Esophagus mucosa (tissue), 1 donor: ENCODE measurements at places on chromosomes 2 and 18. TPM values are rescaled to one million over a fixed set of nuclear protein-coding genes. Genes with fewer than 3 reads are reported as not detected.

SLC30A3 gene
- not detected for total RNA-seq

TANC1 gene
- 23.8 TPM for total RNA-seq

SP140L gene
- total RNA-seq: 5.3 TPM

CDH20 gene
- not detected for total RNA-seq

SERPINB10 gene
- 0.36 TPM for total RNA-seq

NETO1 gene
- total RNA-seq: not detected

VWA3B gene
- total RNA-seq: 0.40 TPM

NFE2L2 gene
- 179 TPM for total RNA-seq

IL36B gene
- total RNA-seq: 1.4 TPM

- ATAC-seq: peak; percentile 95
Measured at GRCh38 chr2:227163998-227164762, at the start of the genes COL4A3 and COL4A4. Gene COL4A3 (plus strand): TSS chr2:227164624. CDS start chr2:227164727, 103 bp downstream. Gene COL4A4 (minus strand): TSS chr2:227164205. CDS start chr2:227147483, 16,722 bp downstream.

GRCh38 chr2:120314690-120315366, 31.1 kb upstream of the INHBB start:
- ATAC-seq: no peak

DNA sequence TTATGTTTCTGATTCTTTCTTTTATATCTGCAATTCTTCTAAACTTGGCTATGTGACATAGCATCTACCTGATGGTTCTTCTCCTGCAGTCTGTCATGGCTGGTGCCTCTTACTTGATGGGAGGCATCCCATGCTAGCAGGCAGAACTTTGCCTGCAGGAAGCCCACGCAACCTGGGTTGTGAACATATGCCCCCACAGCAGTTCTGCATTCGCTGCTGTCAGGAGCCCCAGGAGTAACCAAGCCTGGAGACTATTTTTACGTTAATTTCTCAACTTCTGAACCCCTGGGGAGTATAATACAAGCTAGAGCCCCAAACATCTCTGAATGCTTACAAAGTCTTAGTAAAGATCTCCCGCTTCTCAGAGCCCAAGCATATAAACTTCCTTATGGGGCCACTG, 12.1 kb downstream of the FAM168B start:
- no peak for ATAC-seq

- ATAC-seq: no peak
Measured at GRCh38 chr2:193074933-193075332, 880.2 kb upstream of the TMEFF2 start.

DNA sequence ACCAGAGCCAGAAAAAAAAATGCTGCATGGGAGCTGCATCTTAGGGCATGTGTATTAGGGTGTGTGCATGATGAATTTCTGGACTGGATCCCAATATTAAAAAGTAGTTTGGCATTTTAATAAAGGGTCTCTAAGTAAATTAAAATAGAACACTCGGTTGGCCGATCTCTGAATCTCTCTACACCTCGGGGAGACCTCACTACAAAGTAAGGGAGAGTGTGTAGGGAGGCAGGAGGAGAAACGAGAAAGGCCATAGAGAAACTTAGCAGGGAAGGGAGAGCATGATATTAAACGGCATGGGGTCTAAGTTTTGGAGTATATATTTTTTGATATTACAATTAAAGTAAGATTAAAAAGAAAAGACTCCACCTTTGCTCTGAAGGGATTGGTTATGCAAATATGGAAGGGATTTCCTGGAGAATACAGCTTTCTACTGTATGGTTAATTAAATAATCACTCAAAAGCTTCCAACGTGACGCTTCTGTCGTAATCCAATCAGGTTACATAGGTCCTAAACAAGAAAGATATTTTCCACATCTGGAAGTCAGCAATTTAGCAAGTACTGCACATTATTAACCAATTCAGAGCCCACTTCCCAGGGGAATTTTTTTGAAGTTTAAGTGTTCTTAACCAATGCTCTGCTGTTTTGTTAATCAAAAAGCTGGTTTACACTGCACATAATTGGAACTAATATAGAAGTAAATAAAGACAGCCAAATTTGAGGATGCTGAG, 1.0 kb upstream of the ZEB2 start:
- ATAC-seq: no peak

- ATAC-seq: no peak
Measured at GRCh38 chr2:201484805-201485204, 33.3 kb downstream of the STRADB start.

DNA sequence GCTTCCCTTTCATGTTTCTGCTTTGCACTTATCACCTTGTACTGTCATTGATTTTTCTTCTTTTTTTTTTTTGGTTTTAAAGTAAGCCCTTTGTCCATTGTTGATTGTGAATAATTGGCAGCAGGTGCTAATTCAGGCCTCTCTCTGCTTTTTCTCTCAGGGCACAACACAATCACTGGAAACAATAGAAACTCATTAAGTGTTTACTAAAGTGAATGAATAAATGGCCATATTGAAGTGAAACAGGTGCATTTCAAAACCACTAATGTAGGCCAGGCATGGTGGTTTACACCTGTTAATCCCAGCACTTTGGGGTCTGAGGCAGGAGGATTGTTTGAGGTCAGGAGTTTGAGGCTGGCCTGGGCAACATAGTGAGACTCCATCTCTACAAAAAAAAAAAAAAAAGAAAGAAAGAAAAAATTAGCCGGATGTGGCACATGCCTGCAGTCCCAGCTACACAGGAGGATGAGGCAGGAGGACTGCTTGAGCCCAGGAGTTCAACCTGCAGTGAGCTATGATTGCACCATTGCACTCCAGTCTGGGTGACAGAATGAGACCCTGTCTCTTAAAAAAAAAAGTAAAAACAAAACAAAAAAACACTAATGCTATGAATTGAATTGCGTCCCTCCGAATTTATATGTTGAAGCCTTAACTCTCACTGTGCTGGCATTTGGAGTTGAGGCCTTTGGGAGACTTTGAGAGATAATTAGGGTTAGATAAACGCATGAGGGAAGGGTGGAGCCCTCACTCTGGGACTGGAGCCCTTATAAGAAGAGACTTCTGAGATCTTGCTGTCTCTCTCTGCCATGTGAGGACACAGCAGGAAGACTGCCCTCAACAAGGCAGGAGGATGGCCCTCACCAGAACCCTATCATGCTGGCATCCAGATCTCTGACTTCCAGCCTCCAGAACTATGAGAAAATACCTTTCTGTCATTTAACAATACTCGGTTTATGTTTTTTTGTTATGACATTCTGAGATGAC, 19.9 kb downstream of the SLC38A11 start:
- no peak for ATAC-seq
